Hematopoietic multipotent progenitor cell treated with erythropoietin and hydrocortisone succinate and interleukin-3 and kit ligand, for 6 days (in vitro differentiated cells): ENCODE measurements at places on chromosomes 3 and 15.

DNA sequence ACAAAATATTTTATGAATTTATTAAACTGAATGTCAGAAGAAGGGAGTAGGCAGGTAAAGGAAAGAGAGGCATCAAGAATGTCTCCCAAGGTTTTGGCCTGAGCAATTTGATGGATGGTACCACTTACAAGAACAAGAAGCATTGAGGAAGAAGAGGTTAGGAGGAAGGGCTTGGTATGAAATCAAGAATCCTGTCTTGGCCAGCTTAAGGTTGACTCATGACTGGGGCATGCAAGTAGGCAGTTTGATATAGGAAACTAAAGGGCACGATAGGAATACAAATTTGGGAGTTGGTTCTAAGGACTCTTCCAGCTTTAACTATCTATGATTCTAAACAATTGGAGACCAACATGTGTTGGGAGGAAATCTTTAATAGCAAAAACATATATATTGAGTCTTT, 79.1 kb downstream of the NTRK3 start:
- no peak for DNase-seq

GRCh38 chr3:43062564-43063040, 43.3 kb downstream of the POMGNT2 start:
- DNase-seq, result peak; percentile 84

GRCh38 chr3:33773637-33774036, 24.8 kb upstream of the PDCD6IP start:
- DNase-seq, result no peak

DNA sequence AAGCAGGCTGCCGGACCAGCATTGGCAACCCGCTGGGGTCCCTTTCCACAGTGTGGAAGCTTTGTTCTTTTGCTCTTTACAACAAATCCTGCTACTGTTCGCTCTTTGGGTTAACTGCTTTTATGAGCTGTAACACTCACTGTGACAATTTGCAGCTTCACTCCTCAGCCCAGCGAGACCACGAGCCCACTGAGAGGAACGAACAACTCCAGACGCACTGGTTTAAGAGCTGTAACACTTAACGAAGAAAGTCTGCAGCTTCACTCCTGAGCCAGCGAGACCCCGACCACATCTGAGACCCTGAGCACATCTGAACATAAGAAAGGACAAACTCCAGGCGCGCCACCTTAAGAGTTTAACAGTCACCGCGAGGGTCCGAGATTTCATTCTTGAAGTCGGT, 10.7 kb upstream of the CCR4 start:
- no peak for DNase-seq

DNA sequence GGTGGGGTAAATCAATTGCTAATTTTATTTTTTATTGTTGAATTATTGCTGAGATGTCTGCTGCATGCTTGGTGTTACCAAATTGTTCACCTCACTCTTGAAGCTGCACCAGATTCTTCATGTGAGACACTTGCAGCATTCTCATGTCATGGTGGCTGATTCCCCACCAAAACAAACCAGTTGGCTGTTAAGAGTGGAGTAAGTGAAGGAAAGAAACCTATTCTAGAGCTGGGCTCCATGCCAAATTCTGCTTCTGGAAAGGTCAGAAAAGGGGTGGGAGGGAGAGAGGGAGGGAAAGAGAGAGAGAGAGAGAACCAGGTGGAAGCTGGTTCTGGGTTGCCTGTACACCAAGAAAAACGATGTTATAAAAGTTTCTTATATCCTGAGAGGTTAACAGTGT, 317.5 kb upstream of the THRB start:
- no peak for DNase-seq

DNA sequence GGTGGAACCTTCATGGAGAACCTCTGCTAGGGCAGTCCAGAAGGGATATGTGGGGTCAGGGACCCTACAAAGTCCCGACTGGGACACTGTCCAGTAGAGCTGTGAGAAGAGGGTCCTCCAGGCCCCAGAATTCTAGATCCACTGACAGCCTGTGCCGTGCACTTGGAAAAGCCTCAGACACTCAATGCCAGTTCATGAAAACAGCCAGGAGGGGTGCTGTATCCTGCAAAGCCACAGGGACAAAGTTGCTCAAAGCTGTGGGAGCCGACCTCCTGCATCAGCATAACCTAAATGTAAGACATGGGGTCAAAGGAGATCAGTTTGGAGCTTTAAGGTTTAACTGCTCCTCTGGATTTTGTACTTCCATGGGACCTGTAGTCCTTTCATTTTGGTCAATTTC, 448.8 kb upstream of the CADM2 start:
- DNase-seq, result no peak
